Ascending aorta (tissue), 2 donors: ENCODE measurements at places on chromosomes 1 and 21.

DNA sequence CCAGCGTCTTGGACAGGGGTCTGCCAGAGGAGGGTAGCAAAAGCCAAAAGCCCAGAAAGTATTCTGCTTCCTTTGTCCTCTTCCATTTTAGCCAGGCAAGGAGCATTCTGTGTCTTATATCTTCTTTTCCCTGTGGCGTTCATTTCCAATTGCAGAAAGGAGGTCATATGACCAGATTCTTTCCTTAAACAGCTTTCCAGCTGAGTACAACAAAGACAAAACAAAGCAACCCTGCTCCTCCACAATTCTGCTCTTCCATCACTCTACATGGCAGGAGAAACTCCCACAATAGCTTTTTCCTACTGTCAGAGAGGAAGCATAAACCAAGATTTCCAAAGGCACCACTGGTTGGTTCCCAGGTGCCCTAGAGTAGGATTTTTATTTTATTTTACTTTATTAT is 19.7 kb downstream of the ENSA start:
- no peak for DNase-seq

- peak; percentile 70 for DNase-seq
Measured at GRCh38 chr1:16605532-16606505, 7.5 kb downstream of the NBPF1 start.

DNA sequence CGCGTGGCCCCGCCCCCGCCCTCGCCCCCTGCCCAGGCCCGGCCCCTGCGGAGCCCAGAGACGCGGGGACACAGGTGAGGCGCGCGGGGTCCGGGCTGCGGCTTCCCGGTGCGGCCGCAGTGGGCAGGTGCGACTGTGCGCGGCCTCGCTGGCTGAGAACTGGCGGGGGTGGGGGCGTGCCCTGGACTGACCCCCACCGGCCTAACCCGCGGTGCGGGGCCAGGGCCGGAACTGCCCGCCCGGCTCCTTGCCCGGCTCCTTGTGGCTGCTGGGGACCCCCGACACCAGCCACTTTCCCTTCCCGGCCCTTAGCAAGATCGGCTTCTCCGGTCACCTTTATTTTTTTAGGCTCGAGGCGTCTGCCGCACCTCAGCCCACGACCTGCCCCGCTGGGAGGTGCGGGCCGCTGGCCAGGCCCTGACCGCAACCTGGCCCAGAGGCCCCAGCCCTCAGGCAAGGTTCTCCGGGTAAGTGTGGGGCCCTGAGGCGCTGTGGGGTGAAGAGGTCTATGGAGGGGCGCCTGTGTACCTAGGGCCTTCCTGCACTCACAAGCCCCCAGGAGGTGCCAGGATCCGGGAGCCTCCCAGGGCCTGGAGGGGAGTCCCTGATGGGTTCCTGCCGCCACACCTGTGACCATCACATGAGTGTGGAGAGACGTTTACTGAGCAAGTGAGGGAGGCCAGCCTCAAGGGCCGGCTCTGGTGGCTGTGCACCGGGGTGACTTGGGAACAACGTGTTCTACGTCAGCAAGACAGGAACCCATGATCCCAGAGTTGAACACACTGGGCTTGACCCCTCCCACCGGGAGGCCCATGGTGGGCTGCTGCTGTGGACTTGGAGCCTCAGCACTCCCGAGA is at the start of gene SMIM1:
Gene SMIM1 (plus strand): TSS at position 35 of the 857 bp plus-strand sequence. CDS start 2,625 bp downstream, outside the sequence.
- DNase-seq: no peak

DNA sequence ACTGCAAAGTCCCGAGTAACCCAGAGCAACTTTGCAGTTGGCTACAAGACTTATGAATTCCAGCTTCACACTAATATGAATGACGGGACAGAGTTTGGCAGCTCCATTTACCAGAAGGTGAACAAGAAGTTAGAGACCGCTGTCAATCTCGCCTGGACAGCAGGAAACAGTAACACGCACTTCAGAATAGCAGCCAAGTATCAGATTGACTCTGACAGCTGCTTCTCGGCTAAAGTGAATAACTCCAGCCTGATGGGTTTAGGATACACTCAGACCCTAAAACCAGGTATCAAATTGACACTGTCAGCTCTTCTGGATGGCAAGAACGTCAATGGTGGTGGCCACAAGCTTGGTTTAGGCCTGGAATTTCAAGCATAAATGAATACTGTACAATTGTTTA is 66.8 kb downstream of the ACBD6 start:
- no peak for DNase-seq

GRCh38 chr1:221032637-221033280 is 153.5 kb downstream of the HLX start:
- no peak for DNase-seq

DNA sequence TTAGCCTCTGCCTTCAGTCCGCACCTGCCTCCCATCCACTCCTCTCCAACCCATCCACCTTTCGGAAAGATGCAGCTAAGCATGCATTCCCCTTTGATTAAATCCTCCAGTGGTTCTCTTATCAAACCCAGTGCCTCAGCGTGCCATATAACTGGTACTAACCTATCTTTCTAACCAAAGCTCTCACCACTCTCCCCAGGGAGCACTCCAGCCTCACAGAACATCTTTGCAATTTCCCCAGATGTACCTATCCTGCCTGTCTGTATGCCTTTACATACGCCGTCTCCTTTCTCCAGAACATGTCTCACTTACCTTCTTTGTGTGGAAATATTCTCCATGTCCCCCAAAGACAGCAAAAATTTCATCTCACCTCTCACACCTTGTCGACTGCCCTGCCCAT is 80.0 kb downstream of the SLC25A24 start:
- no peak for DNase-seq

- no peak for DNase-seq
Measured at GRCh38 chr1:15173863-15174614, 20.5 kb downstream of the TMEM51 start.

GRCh38 chr1:44089371-44090048 is 29.1 kb upstream of the KLF17 start:
- no peak for DNase-seq

DNA sequence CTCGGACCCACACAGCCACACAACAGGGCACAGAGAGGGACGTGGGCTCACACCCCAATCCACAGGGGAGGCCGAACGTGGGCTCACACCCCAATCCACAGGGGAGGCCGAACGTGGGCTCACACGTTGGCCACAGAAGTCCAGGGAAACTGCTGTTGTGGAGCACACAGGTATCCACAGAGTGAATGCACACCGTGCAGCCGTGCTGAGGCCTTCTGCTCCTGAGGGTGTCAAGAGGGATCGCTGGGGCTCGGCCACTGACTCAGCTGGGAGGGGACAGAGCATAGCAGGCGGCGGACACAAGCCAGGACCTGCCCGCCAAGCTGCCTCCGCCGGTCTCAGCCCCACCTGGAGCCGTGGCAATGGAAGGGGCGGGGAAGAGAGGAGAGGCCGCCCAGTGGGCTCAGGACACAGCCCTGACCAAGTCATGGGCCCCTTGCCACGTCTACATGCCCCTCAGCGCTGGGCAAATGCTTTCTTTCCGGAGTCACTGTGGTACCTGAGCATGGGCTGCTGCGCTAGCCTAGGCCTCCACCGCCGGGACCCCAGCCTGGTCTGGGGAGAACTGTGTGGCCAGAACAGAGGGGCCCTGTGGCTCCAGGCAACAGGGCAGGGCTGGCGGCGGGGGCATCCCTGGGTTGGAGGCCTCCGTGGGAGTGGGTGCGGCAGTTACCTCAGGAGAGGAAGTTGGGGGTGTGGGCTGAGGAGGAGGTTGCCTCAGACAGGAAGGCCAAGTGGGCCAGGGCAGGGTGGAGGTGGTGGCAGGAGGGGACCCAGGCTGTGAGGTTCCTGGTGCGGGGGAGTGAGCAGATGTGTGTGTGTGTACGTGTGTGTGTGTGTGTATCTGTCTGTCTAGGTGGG is 1.2 kb downstream of the SYTL1 start:
- no peak for DNase-seq

DNA sequence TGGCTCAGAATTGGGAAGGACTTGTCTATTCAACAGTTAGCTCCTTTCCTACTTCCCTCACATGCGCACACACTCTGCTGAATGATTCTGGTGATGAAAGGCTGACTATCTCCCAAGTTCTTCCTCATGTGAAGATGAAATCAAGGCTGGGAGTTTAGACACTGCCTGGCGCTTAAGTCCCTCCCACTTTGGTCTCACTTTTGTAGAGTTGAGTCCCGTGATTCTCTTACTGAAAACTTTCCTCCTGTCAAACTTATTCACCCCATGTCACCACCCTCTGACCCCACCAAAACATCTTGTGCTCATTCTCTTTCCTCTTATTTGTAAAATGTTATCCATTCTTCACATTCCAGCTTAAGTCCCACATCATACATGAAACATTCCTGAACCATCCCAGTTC is 8.4 kb upstream of the MRPS6 start:
- no peak for DNase-seq

DNA sequence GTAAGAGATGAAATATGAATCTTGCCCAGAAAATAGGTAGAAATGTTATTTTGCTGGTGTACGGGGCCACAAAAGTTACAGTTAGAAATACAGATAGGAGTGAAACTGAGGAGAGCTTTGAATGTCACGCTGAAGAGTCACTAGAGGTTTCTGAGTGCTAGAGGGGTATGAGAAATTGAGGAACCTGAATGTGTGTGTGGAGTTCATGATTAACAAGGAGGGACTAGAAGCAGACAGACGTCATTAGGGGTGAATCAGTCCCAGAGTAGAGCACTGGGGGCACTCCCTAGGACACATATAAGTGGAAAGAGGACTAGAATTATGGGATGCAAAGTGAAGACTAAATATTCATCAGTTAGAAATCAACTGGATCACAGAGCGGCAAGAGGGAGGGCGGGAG is 188.9 kb upstream of the MAP1LC3C start:
- no peak for DNase-seq

DNA sequence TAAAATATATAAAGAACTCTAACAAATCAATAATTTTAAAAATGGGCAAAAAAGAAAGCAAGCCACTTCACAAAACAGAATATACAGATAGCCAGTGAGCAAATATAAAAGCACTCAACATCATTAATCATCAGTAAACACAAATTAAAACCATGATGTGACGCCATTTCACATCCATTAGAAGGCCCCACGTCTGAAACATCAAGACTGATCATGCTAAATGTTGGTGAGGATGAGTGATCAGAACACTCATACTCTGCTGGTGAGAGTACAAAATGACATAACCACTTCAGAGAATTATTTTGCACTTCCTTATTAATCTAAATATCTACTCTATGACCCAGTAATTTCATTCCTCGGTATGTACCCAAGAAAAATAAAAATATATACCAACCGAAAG is 512.2 kb upstream of the NR5A2 start:
- DNase-seq: no peak

DNA sequence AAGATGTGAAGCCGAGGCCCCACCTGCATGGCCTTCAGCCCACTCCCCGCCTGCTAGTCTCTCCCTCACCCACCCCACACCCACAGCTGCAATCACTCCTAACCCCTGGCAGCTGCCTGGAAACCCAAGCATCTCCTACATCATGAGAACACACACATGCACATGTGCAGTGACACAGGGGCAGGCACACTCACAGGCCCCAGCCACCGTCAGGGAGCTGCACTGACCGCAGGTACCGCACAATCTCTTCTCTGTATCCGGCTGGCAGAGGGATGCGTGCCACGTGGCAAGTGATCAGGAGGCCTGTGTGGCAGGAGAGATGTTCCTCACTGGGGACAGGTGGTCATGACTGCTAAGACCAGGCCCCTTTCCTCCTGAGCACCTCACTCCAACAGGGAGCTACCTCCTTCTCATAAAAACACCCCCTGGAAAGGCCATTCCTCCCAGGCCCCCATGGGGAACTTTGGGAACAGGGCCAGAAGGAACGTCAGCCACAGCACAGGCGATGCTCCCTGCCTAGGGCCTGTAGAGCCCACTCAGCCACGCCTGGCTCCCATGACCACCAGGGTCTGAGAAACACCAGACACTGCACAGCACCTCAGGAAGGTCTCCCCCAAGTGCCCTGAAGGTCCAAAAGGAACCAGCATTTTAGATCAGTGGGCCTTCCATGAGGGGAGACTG is 6.0 kb downstream of the LSS start:
- no peak for DNase-seq

GRCh38 chr21:26098772-26099397 is 71.7 kb downstream of the APP start:
- no peak for DNase-seq

DNA sequence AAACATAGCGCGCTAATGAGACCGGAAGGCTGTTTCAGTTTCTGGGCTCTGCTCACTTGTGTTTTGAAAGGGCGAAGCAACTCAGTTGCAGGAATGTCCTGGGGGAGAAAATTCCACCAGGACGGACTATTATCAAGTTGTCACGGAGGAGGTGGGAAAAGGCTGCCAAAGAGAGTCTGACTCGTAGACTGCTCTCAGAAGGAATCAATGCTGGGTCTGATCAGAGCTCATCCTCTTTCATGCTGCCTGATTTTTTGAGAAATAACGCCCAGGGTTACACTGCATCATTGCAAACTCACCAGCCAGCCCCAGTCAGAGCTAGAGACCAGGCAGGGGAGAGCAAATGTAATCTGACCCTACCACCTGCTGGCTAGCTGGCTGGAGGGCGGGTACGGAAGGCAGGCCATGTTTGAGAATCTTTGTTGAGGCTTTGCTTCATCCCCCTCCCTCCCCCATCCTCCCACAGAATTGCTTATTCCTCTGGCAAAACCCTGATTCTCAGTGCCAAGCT is 36.4 kb upstream of the BCL9 start:
- no peak for DNase-seq

- no peak for DNase-seq
Measured at GRCh38 chr21:32306021-32306780, 7.5 kb downstream of the MRAP start.

- no peak for DNase-seq
Measured at GRCh38 chr21:39055167-39055767, 128.0 kb downstream of the PSMG1 start.

GRCh38 chr1:92203105-92203504 is 14.6 kb upstream of the C1orf146 start:
- no peak for DNase-seq

DNA sequence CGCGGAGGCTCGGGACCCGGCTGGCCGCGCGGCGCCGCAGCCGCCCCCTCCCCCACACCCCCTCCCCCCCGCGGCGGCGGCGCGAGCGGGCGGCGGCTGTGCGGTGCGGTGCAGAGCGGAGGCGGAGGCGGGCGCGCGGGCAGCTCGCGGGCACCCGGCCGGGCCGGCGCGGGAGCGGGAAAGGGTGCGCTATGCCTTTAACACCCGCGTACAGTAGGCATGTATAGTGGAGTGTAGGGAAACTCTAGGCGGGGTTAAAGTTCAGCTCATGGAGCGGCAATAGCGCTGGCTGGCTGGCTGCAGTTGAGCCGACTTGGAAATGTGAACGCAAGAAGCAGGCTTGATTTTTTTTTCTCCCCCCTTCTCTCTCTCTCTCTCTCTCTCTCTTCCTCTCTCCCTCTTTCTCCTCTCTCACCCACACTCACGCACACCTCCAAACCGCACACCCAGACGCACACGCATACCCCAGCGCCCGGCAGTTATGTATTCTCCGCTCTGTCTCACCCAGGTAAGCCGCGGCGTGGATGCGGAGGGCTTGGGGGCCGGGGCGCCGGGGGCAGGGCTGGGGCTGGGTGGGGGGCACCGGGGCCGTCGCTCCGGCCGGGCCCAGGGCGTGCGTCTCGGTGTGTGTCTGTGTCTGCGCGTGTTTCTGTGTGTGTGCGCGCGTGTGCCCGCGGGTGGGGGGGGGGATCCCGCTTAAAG is at the start of gene NFIA:
Gene NFIA (plus strand): TSS at position 251 of the 702 bp plus-strand sequence.
- DNase-seq: no peak

DNA sequence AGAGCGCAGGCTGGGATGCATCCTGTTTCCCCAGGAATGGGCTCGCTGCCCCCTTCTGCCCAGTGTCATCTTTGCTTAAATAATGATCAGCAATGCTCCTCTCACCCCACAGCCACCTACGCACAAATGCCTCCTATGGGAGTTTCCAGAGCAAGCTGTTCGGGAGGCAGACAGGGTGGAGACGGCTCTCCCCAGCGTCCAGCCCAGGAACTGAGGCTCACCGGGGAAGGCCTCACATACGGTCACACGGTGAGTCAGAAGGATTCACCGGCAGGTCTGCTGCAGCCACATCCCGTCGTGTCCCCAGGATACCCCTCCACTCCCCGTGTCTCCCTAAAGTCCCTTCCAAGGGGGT is 40.3 kb upstream of the RUNX3 start:
- DNase-seq: no peak
